ENCODE measurements at places on chromosomes 16 and 17.
A peak's percentile ranks its signal among the peaks of the same experiment; 100 is the strongest.

DNA sequence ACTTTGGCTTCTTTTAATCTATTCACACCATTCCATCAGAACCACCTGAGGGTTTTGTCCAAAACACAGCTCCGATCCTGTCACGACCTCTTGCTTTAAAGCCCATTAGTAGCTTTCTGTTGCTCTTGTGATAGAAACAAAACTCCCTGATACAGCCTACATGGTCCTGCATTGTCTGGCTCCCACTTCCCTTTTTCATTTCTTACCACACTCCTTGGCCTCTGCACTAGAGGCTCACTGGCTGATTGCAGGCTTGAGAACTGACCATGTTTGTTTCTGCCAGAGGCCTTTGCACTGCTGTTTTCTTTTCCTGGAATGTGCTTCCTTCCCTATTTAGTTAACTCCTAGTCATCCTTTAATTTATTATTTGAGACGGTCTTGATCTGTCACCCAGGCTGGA, 23.7 kb downstream of the IST1 start:
- no peak for DNase-seq

- no peak for DNase-seq
Observed at GRCh38 chr16:65021852-65022595, 99.8 kb downstream of the CDH11 start.

DNA sequence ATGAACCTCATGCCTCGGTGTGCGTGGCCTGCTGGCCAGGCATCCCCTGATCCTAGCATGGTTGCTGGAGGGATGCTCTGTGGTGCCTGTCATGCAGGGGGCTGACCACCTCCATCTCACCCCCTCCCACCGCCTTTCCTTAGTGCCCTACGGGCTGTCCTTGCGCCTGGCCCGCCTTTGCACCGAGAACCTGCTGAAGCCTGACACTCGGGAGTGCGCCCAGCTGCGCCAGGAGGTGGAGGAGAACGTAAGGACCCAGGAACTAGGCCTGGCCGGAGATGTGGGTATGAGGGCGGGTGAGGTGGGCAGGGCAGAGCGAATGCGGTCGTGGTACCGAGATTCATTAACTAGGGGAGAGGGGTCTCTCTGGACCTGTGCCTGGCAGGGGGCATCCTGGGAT, 19.0 kb downstream of the ITGB4 start:
- no peak for DNase-seq

- no peak for DNase-seq
Observed at GRCh38 chr16:79124016-79124756, 476.4 kb downstream of the MAF start.

GRCh38 chr16:86869288-86870022, 291.1 kb downstream of the FOXL1 start:
- no peak for DNase-seq

DNA sequence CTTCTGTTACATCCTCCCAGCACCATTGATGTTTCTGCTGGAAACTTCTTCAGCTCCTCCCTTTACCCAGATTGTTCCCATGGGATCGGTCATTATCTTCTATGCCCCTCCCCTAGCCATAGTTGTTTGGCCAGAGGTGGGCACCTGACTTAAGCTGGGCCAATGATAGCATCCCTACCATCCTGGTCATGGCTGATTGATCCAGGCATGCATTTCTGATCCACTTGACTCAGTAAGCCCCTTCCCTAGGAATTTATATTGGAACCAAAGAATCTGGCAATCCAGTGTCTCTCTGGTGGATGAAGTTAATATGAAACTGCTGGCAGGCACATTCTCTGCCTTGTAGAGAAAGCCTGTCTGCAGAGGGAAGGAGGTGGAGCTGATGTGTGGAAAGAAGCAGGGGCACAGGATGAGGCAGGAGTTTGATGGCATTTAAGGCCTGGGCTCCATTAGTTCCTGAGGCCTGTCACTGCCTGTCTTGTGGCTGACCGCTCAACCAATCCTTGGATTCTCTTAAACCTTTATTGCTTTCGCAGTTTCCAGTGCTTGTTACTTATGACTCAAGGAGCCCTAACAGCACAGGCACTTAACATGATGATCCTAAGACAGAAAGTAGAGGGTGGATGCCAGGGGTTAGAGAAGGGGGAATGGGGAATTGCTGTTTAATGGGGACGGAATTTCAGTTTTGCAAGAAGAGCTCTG, 152.4 kb downstream of the ABCC12 start:
- no peak for DNase-seq

- DNase-seq: peak; percentile 29
Observed at GRCh38 chr17:42275527-42276358, 448 bp downstream of the STAT5B start.

DNA sequence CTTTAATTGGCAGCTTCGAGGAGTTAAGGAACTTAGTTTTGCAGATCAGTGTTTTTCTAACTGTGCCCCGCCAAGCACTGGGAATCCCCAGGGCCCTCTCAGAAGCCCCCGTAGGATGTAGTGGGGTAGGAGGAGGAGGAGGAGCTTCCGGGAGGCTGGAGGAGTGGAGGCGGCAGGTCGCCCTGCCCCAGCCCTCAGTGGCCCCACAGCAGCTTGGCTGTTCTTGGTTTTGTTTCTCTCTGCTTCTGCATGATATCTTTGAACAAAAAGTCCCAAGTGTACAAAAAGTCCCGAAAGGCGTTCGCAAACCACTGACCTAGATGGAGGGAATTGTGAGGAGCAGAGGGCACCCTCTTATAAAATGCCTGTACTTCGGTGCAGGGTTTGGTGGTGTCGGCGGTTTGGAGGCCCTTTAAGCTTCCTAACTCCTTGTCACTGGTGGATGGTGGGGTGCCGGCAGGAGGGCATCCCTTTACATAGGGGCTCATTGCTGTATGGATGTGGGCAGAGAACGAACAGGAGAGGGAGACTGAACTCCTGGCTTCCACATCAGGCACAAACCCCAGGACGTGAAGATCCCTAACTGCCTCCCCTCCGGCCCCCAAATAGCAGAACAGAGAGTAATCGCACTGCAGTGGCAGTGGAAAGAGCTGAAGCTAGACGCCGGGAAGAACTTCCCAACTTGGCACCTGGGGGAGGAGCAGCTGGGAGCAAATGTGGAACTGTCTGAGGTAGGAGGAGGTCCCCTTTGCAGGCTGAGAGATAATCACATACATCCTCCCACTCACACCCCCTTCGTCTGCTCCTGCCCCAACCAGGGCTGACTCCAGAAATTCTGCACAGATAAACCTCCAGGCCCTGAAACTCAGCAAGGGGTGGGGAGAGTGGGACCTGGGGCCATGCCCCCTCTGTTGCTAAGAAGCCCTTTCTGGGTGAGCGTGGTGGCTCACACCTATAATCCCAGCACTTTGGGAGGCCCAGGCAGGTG, 20.1 kb downstream of the EPOP start:
- DNase-seq: no peak

DNA sequence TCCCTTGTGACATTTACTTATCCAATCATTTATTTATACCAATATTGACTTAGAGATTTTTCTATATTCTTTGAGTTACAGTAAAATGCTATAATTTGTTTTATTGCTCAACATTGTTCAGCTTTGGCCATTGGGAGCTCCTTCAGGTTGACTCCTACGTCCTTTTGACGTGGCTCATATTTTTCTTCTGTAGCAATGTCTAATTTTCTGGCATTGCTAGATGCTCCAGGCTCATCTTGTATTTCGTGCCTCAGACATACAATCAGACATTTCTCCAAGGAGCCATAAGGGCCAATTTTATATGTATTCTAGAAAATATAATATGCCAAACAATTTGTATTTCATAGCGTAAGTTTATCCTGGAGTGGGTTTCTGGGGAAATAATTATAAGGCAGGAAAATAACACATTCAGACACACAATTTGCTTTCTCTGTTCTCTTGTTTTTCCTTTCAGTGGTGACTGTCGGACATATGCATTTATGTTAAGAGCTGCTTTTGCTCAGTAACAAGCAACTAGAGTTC, 355.1 kb upstream of the MON1B start:
- DNase-seq: no peak

GRCh38 chr17:81260641-81261040, 21.5 kb downstream of the NDUFAF8 start:
- no peak for DNase-seq

GRCh38 chr17:78240012-78240655, 8.7 kb downstream of the TMEM235 start:
- no peak for DNase-seq

DNA sequence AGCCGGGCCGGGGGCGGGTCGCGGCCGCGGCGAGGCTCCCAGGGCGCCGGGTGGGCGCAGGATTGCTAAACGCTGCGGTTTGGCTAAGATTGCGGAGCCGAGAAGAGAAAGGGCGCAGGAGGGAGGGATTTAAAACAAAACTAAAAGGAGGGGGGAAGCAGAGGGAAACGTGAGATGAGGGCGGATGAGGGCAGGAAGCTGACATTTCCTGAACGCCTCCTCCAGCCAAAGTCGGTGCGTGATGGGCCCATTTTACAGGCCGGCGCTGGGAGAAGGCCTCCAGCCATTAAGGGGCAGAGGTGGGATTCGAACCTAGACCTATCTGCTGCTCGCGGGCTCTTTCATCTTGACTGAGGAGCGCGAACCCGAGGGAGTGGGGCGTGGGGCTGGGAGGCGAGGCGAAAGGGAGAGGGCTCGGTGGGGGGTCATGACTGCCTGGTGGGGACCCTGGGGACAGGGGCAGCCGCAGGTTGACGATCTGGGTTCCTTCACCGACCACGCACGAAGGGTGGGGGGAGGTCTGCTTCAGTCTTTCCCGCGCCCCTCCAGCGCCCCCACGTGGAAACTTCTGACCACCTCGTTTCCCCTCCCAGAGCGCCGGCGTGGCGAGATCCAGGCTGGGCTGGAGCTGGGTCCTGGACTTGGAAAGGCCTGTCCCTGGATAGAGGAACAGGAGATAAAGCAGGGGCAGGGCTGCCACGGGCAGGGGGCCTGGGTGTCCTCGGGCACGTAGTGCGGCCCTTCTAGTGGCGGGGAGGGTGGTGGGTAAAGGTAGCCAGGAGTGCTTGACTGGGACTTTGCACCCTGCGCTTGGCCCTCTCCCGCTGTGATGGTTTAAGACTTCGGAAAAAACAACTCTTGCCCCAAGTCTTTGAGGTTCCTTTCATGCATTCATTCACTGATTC, 3.8 kb upstream of the TAC4 start:
- peak; percentile 76 for DNase-seq

DNA sequence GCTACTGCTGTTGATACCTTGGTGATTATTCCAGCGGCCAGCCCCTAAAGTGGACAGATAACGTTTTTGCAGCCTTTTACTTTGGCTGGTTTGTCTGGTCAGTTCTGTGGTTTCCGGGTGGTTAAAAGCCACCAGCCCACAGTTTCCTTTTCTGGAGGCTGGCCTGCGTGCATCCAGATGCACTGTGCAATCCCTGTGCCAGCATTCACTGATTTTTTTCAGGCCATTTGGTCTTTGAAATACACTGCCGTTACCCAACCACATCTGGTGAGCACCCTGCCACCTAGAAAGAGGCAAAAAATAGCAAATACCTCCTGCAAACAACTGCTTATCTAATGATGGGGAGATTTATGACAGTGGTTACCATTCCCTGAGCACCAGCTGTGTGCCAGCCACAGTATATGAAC, 797 bp downstream of the NUDT7 start:
- peak; percentile 14 for DNase-seq

GRCh38 chr17:77354670-77355455, 214.1 kb downstream of the SEC14L1 start:
- DNase-seq: no peak
